ENCODE measurements at places on chromosomes 5 and 9.

GRCh38 chr5:8843771-8844170 lies 702.1 kb downstream of the SEMA5A start:
- no peak for DNase-seq

DNA sequence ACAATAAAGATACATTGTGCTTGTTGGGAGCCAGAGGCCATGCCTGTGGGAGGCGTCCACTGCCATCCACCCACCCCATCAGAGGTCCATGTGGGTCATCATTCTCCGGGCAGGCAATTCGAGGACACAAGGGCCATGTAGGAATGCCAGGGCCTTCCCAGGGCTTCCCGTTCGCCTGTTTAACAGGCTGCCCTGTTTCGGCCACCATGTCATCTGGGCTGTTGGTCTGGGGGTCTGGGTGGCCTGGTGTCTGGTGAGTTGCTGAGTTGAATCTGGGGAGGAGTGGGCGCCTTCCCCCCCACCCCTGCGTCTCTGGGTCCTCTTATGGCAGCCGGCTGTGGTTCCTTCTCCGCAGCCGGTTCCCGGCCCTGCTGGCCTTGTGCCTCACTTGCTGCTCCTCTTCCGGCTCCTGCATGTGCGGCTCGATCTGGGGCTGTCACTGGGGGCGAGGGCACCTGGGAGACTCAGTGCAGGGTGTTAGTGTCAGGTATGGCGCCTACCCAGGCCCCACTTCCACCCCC lies 117.4 kb downstream of the WNK2 start:
- DNase-seq, result no peak

DNA sequence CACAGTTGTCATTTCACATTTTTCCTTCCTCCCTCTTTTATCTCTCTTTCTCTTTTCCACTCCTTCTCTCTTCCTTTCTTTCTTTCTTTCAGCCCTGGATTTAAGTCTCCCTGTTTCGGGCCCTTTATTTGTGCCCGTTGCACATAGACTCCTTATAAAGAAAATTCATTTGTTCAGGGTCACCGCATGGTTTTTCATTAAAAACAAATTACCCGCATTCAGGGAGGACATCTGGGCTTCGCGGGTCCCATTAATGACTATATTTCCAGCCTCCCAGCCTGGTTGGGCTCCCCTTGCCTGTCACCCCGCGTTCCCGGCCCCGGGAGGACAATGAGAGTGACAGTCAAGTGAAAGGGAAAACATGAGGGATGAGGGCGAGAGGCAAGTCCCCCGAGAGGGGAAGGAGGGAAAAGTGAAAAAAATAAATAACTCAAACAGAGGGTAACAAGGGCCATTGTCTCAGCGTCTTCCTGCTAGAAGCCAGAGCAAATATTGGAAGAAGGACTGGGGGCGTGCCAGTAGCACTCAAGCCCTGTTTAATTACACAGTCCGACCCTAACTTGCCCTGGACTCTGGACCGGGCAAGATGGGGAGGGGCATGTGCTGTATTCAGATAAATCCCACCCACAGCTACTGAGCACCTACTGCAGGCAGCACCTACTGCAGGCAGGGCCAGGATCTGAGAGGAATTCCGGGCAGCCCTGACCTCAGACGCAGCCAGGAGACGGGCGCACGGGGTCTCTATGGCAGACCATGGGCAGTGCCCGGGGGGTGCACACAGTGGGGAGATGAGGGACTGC lies 166.2 kb downstream of the PAX5 start:
- no peak for DNase-seq

GRCh38 chr5:44318883-44319282 lies 70.3 kb downstream of the FGF10 start:
- DNase-seq, result no peak

DNA sequence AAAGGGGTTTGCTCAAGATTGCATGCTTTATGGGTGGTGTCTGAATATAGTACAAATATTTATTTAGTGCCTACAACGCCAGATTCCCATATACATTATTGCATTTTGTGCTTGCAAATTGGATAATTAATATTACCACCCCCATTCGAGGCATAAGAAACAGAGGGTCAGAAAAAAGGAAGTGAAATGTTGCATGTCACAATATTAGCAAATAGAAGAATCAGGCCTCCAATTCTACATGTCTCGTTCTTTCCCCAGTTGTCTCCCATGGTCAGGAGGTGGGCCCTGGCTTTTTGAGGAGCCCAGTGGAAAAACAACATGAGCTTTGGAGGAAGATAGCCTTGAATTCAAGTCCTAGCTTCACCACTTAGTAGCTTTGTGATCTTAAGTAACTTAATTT lies 98.1 kb upstream of the CCDC112 start:
- DNase-seq, result no peak

DNA sequence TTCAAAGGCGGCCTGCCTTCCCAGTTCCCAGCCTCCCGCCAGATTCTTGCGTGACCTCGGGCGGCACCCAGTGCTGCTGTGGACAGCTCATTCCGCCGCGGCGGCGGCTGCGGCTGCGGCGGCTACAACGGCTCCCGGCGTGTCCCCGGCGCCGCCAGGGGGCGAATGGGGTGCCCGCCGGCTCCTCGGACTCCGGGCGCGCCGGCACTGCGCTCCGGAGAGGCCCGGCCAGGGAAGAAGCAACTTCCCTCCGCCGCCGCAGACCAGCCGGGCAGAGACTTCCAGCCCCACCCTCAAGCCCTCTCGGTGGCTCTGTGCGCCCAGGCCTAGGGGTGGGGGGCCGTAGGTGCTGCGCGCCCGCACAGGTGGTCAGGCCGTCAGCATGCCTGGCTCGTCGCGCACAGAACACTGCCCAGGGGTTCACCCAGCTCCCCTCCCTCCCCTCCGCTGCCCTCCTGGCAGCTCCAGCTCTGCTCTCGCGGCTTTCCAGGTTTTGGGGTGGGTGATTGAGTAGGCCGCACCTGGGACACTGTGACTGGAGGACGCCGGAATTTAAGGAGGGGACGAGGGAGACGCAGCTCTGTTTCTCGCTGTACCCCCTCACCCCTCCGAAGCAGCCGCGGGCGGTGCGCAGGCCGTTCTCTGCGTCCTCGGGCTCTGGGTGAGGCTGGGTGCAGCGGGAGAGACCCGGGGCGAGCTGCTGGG lies 20.2 kb downstream of the IGIP start:
- DNase-seq, result no peak

Measured in KG1 (cell line).